Hepatocyte (in vitro differentiated cells): ENCODE measurements at places on chromosomes 12 and 14. TPM values are rescaled to one million over a fixed set of nuclear protein-coding genes. Genes with fewer than 3 reads are reported as not detected.

DNA sequence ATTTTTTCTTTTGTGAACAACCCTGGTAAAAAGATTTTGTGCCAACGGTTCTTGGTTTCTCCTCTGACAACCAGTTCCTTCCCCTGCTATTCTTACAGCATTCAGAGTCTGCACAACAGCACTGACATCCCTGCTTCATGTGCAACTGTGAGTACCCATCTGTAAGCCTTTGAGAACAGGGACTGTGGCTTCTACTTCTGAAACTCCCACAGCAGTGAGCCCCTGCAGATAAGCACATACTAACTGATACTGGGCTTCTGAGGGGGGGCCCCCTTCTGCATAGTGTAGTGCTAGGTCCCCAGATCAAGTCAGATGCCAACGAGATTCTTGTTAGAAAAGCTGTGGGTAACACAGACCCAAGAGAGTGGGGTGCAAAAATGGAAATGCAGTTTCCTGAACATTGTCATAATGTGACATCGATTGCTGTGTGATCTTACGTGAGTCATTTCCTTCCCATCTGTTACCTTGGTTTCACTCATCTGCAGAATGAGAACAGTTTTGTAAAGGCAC is 11.1 kb upstream of the NINJ2 start:
- no peaks in the 10 kb centered on the region for H3K4me1 ChIP-seq
- H3K4me3 ChIP-seq = no peak overlapping the region
- no peaks in the 10 kb centered on the region for H3K36me3 ChIP-seq
- no peak overlapping the region for H3K27ac ChIP-seq
- no peak for DNase-seq
- no peaks in the 10 kb centered on the region for H3K27me3 ChIP-seq

- no peak overlapping the region for H3K4me3 ChIP-seq
- H3K4me1 ChIP-seq = peaks cover 3% of the 10 kb centered on the region
- H3K27ac ChIP-seq = no peak overlapping the region
- DNase-seq = no peak
- no peaks in the 10 kb centered on the region for H3K27me3 ChIP-seq
These were observed 29.4 kb downstream of the BCAT1 start for GRCh38 chr12:24919346-24920001.

- no peaks in the 10 kb centered on the region for H3K36me3 ChIP-seq
- no peaks in the 10 kb centered on the region for H3K4me1 ChIP-seq
- no peak for DNase-seq
- no peak overlapping the region for H3K4me3 ChIP-seq
- no peak overlapping the region for H3K27ac ChIP-seq
These were observed 92.3 kb downstream of the KCNK13 start for GRCh38 chr14:90154110-90154509.

DNA sequence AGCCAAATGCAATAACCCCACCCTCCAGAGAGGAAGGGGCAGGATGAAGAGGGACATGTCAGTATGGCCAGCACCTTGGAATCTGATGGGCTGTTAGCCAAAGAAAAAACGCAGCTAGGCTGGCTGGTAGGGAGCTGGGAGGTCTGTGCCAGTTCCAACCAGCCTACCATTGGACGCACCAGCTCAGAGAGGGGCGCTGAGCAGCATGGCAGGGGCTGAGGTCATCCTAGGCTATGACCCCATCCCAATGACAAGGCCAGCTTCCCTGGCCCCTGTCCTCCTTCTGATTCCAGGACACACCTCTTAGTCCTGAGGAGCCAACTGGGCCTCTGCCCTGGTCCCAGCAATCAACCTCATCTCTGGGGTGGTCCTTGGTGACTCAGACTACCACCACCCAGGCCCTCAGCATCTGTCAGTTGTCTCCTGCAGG is 12.2 kb downstream of the ACTN1 start:
- H3K36me3 ChIP-seq = no peaks in the 10 kb centered on the region
- peak overlapping the region; percentile 80 for H3K27ac ChIP-seq
- H3K4me3 ChIP-seq = no peak overlapping the region
- DNase-seq = no peak

DNA sequence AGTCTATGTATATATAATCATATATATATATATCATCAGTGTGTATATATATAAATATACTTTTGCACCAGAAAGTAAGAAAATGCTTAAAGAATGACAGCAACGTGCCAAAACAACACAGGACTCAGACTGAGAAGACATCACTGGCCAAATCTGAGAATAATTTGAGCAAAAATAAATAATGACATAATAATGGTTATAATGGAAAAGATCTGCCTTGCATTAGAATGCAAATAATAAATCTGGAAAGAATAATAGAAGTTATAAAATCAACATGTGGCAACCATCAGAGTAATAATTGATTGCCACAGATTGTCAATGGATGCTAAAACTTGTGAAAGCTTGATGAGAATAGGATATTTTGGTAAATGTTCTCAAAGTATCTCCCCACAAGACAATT is 61.5 kb upstream of the PLEKHG7 start:
- peaks cover 6% of the 10 kb centered on the region for H3K4me1 ChIP-seq
- DNase-seq = no peak
- H3K4me3 ChIP-seq = no peak overlapping the region
- no peaks in the 10 kb centered on the region for H3K27me3 ChIP-seq

DNA sequence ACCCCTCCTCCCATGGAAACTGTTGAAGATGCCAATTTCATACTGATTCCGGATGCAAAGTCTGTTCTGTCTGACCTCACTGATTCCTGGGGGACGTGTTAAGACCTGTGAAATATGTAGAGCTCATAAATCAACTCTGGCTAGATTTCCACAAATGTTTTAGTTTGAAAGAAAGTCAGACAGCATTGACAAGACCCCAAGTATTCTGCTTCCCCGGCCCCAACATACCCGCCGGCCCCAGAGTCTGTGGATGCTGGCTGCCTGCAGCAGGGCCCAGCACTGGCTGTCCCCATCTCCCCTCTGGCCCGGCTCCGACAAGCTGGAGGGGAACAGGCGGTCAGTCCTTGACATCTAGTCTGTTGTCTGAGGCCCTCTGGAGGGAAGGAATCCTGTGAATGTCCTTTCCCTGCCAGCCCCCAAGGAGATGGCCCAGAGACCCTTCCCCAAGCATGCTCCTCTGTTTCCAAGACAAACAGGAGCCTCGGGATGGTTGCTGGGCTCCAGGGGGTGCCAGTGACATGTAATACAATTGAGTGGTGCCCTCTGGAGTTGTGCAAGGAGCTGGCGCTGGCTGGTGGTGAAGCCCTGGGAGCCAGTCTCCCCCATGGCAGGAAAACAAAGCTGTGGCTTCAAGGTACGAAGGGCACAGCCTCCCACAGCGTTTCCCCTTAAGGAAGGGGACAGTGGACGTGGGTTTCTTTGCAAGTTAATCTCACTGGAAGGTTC is 22.3 kb downstream of the FBLN5 start:
- no peaks in the 10 kb centered on the region for H3K36me3 ChIP-seq
- H3K27ac ChIP-seq = no peak overlapping the region
- DNase-seq = no peak
- H3K4me3 ChIP-seq = no peak overlapping the region
- H3K27me3 ChIP-seq = no peaks in the 10 kb centered on the region
- peaks cover 13% of the 10 kb centered on the region for H3K4me1 ChIP-seq

- no peak overlapping the region for H3K27ac ChIP-seq
- no peaks in the 10 kb centered on the region for H3K27me3 ChIP-seq
- no peak for DNase-seq
- H3K4me1 ChIP-seq = peaks cover 1% of the 10 kb centered on the region
These were observed 115.7 kb downstream of the ANO6 start for GRCh38 chr12:45331552-45331951.

GRCh38 chr12:29711381-29711780 is 72.4 kb downstream of the TMTC1 start:
- no peak overlapping the region for H3K4me3 ChIP-seq
- no peak overlapping the region for H3K27ac ChIP-seq
- H3K4me1 ChIP-seq = peaks cover 3% of the 10 kb centered on the region
- no peaks in the 10 kb centered on the region for H3K27me3 ChIP-seq
- no peak for DNase-seq

- H3K27ac ChIP-seq = no peak overlapping the region
- H3K4me3 ChIP-seq = no peak overlapping the region
- no peak for DNase-seq
- H3K4me1 ChIP-seq = no peaks in the 10 kb centered on the region
- peaks cover 7% of the 10 kb centered on the region for H3K27me3 ChIP-seq
These were observed 8.5 kb upstream of the PLEKHH1 start for GRCh38 chr14:67524634-67524963.

KCNH5 gene
- 1.3 and 1.9 TPM in 2 replicates for total RNA-seq

CDKN3 gene
- 11.7 and 17.5 TPM in 2 replicates for total RNA-seq

ANO4 gene
- 2.3 and 2.6 TPM in 2 replicates for total RNA-seq

STON2 gene
- total RNA-seq = 20.9 and 22.7 TPM in 2 replicates
